Vagina (tissue), 2 donors: ENCODE measurements at places on chromosomes 12 and 14.

DNA sequence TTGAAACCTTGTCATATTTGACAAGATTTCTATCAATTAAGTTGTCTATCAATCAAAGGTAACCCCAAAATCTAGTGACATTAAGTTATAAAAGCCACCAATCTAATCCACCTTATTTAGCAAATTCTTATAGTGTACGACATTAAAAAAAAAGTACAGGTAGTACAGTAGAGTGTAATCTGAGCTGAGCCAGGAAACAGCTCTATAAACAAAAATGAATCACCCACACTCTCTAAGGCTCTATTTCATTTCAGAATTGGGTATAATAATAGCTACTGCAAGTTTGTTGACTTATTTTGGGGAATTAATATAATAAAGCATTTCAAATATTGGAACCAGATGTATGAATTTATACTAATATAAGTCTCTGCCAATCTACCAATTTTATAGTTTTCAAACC, 342.4 kb upstream of the FLRT2 start:
- DNase-seq = no peak

- no peak for DNase-seq
Observed at GRCh38 chr12:94174576-94174975, 26.2 kb downstream of the PLXNC1 start.

DNA sequence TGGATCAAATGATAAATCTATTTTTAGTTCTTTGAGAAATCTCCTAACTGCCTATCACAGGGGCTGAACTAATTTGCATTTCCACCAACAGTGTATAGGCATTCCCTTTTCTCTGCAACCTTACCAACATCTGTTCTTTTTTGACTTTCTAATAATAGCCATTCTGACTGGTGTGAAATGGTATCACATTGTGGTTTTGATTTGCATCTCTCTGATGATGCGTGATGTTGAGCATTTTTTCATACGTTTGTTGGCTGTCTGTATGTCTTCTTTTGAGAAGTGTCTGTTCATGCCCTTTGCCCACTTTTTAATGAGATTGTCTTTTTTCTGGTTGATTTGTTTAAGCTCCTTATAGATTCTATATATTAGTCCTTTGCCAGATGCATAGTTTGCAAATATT, 67.1 kb downstream of the IFNG-AS1 start:
- no peak for DNase-seq

DNA sequence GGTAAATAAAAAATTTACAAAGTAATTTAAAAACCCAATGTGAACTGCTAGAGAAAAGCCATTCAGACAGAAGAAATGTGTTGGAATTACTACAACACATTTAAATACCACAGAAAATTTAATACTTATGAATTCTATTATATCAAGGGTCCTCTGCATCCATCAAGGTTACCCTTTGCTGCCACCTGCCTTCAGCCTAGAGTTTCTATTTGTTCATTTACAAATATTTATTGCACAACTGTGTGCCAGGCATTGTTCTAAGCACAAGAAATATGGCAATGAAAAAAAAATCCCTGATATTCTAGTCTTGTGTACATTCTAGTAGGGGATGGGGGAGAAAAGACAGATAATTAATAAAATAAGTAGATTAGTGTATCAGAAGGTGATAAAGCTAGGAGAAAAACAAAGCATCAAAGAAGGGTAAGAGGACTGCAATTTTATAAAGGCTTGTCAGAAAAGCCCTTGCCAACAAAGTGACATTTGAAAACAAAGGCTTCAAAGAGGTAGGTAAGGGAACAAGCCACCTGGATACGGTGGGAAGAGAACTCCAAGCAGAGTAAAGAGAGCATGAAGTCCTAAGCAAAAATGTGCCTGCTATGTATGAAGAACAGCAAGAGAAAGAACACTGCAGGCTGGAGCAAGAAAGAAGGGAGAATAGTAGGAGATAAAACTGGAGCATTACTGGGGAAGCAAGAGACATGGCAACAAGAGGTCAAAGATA, 59.1 kb upstream of the SLC6A13 start:
- no peak for DNase-seq

GRCh38 chr12:93361151-93361919, 16.4 kb upstream of the NUDT4 start:
- no peak for DNase-seq

GRCh38 chr12:3224530-3224903, 147.3 kb downstream of the TSPAN9 start:
- DNase-seq = no peak

- no peak for DNase-seq
Observed at GRCh38 chr12:109637348-109637747, 63.8 kb downstream of the MVK start.

DNA sequence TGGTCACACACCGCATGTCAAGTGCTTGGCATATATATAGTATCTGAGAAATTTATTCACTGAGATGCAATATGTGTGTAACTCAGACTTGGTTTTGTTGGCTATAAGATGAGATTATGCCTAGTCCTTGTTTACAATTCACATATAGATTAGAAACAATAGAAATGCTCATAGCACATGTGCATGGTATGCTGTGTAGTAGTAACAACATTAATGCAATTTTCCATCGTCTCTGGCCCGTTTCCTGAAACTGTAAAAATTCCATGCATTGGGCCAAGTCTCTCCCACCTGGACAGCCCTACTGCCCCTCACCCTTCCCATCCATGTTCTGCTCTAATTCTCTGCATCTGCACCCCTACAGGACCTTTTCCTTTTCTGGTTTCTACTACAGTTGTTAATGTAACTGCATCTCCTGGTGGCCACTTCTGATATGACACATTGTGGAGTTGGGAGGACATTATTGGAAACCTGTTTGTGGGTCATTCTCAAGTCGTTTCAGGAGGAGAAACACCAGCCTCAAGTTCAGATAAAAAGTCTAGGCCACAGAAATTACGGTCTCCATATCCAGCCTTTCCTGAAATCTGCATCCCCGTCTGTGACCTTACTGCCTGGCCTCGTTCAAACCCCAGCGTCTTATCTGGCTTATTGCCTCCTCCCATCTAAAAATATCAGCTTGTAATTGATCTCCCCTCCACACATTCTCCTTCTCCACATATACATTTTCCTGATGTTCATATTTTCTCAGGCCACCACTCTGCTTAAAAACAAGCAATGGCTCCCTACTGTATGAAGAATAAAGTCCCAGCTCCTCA, 37.5 kb downstream of the EMP1 start:
- DNase-seq = no peak

DNA sequence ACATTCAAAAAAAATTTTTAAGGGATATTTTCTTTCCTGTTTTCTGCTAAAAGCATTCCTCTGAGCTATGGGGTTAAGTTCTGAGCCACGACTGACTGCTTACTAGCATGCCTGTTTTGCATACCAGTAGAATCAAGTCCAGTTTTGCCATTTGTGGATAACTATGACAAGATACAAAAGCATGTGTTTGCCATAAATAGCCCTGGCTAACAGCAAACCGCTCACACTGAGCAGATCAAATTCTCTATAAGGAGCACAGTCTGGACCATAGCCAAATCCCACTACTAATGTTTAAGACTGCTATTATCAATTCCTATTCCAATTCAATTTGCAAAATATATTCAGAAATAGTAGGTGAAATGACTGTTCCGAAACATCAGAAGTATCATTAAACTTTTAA, 3.2 kb downstream of the CFL2 start:
- no peak for DNase-seq

- DNase-seq = no peak
Observed at GRCh38 chr14:52315355-52315718, 1.2 kb downstream of the PTGER2 start.

DNA sequence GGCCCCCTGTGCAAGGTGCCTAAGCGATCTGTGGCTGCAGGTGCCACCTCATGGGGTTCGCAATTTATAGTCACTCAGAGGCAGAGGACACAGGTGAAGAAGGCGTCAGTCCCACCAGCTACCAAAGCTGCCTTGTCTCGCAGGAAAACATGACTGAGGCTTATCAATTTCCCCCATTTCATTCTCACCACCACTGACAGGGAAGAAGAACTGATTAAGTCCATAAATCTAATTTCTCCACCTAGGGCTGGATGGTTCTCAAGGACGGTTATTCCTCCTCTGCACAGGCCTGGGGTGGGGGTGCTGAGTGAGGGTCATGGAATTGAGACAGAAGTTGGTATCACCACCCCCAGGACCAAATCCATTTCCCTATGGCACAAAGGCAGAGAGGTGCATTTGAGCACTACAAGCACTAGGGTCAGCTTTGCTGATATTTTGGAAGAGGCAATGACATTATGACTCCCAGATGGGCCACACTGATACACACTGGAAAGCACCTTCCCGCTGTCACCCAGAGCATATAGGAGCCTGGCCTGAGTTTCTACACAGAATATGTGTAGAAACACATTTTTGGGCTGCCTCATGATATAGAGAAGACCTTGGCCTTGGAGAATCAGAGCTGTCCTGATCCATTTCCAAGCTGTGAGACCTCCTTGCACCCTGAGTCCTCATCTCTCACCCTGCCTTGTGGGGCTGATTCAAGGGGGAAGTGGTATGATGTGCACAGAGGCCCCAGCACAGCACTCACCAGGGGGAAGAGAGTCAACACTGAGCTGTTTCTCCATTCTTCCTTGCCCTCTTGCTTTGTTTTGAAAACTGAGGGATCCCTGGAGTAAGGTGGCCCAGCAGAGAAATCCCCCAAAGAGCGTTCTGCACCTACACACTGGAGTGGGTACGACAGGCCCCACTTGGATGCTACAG, 59.4 kb downstream of the PITPNM2 start:
- no peak for DNase-seq

DNA sequence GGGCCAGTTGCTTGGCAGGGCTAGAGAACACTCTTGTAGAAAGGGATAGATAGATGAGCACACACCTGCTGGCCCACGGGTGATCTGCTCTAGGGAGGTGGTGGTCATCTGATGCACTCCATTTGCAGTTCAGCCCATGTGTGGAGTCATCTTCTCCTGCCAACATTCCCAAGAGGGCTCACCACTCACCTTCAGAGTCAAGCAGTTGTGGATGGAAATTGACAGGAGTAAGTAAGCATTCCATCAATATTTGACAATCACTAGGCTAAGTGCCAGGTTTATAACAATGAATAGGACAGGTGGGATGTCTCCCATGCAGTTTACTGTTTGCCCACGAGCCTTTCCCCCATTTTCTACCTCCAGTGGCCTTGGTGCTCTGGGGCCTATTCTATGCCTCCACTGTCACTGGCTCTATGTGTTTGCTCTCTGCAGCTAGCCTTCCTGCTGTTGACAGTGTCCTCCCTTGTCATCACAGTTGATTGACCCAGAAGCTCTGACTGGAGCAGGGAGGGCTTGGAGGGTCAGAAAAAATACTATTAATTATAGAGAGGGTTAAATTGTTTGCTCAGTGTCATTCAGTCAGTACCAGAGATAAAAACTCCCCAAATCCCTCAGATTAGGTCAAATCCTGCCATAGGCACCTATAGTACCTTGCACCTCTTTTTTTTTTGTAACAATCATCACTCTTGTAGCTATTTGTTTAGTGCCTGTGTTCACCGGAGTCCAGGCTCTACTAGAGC, 134.6 kb upstream of the PZP start:
- DNase-seq = peak; percentile 67

DNA sequence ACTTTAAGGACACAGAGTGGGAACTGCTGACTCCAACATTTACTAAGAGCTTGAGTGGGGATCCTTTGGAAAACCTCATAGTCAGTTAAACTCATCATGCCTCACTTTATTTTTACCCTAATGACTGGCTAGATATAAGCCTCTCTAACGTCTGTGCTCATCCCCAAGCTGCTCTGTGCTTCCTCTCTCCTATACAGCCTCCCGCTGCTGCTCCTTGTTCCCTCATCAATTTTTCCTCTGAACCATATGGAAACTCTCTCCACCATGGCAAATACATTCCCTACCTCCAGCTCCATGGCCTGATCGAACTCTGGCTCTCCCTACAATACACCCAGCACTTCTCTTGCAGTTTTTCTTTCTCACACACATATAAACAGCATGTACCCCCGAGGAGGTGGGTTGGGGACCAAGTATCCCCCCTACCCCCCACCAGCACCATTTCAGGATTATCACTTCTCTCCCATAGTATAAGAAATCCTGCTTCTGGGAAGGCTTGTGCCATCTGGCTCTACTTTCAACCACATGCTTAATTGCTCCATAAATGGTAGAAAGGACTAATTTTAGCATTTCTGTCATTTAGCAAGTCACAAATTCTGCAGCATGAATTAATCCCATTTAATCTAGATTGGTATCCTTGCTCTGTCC, 39.2 kb upstream of the DYRK2 start:
- no peak for DNase-seq

- no peak for DNase-seq
Observed at GRCh38 chr12:6925540-6926279, 2.0 kb upstream of the ATN1 start.

- no peak for DNase-seq
Observed at GRCh38 chr14:36505892-36506731, 13.9 kb downstream of the NKX2-1 start.

DNA sequence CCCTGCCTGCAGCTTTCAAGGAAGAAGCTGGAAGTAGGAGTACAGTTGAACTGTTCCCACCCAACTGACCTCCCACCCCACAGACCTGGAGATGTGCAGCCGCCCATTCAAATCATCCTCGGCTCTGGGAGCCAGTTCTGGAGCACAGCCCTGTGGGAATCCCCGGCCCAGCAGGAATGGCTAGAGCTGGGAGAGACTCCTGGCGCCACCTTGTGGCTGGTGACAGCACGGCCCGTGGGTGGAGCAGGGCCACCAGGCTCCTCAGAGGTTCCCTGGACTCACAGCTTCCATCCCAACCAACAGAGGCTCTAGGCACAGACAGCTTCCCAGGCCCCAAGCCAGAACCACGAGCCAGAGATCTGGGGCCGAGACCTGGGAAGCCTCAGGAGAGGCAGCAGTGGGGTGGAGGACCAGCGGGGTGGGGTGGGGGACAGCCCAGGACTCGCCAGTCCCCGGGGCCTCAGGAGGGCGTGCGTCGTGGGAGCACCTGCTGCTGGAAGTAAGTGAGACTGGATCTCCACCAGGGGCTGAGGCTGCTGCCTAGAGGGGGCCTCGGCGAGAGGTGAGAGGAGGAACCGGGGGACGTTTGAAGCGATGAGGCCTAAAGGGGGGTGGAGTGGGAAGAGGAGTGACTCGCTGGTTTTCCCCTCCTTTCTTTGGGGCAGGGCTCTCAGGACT, 43.4 kb downstream of the RNF34 start:
- DNase-seq = no peak

DNA sequence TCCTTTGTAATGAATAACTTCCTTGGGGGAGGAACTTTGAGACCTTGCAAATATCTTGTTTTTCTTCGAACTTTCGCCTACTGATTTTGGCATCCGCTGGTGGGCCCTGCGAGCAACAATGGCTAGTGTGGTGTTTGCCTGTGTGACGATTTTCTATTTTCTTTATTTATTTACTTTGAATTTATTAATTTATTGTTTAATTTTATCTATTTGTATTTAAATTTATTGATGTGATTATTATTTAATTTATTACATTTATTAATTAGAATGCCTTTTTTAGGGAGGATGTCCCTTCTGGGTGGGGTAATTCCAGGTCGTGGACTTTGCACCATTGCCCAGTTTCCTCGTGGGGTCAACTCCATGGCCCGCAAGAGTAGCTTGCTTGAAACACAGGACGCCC, 149.7 kb downstream of the ZNF664 start:
- no peak for DNase-seq

GRCh38 chr14:69241577-69241976, 18.4 kb upstream of the GALNT16 start:
- DNase-seq = no peak

- DNase-seq = no peak
Observed at GRCh38 chr12:52806821-52807543, 6.9 kb downstream of the KRT4 start.

- no peak for DNase-seq
Observed at GRCh38 chr12:124758266-124759220, 105.1 kb downstream of the SCARB1 start.

- DNase-seq = no peak
Observed at GRCh38 chr14:100333827-100334226, 10.7 kb downstream of the SLC25A47 start.
